ENCODE measurements at places on chromosomes 12 and 14.

DNA sequence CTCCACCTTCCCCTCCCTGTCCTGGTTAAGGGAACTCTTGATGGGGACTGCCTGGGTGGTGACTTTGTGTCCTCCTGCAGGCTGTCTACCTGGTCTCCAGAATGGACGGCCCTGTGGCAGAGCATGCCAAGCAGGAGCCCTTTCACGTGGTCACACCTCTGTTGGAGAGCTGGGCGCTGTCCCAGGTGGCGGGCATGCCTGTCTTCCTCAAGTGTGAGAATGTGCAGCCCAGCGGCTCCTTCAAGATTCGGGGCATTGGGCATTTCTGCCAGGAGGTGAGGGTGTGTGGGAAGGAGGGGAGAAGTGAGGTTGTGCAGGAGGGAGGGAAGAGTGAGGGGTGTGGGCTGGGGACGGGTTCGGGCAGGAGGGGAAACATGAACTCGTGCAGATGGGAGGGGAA lies 5.7 kb downstream of the SDSL start:
- DNase-seq, result no peak

GRCh38 chr14:44613061-44613712 lies 106.1 kb upstream of the FSCB start:
- no peak for DNase-seq

DNA sequence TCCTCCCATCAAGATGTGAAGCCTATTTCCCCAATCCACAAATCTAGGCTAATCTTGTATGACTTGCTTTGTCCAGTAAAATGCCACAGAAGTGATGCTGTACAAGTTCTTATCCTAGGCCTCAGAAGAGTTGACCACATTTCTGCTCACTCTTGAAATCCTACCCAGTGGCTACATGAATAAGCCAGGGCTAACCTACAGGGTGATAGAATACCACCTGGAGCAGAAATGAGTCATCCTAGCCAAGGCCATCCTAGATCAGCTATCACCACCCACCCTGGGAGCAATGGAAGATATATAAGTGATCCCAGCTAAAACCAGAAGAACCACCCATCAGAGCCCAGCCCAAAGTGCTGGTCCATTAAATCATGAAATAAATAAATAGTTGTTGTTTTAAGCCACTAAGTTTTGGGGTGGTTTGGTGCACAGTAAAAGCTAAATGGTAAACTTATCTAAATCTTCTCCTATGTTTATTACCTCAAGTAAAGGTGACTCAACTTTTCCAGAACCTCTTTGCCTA lies 105.1 kb downstream of the RPS29 start:
- DNase-seq, result no peak

GRCh38 chr12:88947486-88948043 lies 367.3 kb upstream of the KITLG start:
- no peak for DNase-seq

- no peak for DNase-seq
Measured at GRCh38 chr14:73743431-73743931, 29.3 kb upstream of the PNMA1 start.

- DNase-seq, result no peak
Measured at GRCh38 chr12:86230516-86231146, 25.6 kb downstream of the MGAT4C start.

DNA sequence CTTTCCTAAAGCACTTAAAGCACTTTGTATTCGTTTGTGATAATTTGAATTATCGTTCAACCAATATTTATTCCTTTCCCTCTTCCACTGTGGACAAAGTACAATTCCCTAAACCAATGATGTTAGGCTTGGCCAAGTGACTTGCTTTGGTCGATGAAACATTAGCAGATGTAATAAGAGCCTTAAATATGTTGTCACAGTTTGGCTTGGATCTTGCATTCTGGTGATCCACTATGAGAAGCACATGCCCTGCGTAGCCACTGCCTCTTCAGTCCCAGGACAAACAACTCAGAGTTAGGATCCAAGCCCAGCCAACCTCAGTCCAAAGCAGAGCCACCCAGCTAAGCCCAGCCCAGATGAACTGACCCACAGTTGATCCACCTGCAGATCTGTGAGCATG lies 8.4 kb upstream of the C12orf75 start:
- DNase-seq, result no peak

DNA sequence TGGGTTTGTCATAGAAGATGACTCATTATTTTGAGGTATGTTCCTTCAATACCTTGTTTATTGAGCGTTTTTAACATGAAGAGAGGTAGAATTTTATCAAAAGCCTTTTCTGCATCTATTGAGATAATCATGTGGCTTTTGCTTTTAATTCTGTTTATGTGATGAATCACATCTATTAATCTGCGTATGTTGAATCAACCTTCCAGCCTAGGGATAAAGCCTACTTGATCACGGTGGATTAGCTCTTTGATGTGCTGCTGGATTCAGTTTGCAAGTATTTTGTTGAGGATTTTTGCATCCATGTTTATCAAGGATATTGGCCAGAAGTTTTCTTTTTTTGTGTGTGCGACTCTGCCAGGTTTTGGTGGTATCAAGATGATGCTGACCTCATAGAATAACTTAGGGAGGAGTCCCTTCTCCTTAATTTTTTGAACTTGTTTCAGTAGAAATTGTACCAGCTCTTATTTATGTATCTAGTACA lies 602.6 kb downstream of the SNAPC1 start:
- DNase-seq, result no peak

DNA sequence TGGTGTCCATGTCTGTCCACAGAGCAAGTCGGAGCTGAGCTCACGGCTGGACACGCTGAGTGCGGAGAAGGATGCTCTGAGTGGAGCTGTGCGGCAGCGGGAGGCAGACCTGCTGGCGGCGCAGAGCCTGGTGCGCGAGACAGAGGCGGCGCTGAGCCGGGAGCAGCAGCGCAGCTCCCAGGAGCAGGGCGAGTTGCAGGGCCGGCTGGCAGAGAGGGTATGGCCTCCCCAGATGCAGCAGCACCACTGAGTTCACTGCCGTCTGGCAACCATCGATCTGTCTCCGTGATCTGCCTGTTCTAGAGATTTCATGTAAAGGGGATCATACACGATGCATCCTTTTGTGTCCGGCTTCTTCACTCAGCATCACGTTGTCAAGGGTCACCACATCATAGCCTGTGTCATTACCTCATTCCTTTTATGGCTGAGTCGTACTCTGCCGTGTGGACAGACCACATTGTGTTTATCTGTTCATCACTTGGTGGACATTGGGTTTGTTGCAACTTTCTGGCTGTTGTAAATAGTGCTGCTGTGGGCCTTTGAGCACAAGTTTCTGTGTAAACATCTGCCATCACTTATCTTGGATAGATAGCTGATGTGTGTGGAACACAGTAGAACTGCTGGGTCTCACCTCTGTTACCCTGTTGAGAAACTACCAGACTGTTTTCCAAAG lies 21.9 kb downstream of the HIP1R start:
- DNase-seq, result no peak

DNA sequence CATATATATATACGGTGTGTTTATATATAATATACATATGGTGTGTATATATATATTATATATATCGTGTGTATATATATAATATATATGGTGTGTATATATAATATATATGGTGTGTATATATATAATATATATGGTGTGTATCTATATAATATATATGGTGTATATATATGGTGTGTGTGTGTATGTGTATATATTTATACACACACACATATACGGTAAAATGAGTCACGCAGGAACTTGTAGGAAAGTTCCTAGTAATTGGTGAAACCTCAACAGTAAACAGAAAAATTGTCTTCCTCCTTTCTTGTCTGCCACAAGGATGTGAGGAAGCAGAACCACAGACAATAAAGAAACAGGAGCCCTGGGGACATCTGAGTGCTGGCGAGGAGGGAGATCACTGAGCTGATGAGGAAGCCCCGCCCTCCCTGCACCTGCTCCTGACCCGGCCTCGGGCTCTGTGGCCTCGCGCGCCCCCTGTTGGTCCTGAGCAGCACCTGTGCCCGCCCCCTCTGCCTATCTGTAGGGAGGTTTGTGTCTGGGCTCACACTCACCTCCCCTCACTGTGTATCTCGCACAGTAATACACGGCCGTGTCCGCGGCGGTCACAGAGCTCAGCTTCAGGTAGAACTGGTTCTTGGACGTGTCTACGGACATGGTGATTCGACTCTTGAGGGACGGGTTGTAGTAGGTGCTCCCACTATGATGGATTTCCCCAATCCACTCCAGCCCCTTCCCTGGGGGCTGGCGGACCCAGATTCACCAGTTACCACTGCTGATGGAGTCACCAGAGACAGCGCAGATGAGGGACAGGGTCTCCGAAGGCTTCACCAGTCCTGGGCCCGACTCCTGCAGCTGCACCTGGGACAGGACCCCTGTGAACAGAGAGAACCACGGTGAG lies 1079.4 kb downstream of the TMEM121 start:
- no peak for DNase-seq

DNA sequence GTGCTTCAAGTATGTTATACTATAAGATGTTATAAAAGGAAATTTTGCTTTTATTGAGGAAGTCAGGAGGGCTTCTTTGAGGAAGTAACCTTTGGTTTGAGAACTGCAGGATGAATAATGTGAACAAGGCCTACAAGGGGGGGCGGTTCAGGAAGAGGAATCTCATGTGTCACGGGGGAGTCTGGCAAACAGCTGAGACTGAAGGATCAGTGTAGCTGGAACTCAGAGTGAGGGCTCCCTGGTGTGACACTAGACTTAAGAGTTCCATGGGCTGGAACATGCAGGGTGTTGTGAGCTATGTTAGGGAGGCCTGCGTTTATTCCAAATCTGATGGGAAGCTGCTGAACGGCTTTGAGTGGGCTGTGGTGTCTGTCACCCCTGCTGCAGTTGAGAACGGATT lies 62.3 kb downstream of the UNC79 start:
- no peak for DNase-seq

GRCh38 chr12:6461401-6462233 lies 8.9 kb downstream of the VAMP1 start:
- no peak for DNase-seq

DNA sequence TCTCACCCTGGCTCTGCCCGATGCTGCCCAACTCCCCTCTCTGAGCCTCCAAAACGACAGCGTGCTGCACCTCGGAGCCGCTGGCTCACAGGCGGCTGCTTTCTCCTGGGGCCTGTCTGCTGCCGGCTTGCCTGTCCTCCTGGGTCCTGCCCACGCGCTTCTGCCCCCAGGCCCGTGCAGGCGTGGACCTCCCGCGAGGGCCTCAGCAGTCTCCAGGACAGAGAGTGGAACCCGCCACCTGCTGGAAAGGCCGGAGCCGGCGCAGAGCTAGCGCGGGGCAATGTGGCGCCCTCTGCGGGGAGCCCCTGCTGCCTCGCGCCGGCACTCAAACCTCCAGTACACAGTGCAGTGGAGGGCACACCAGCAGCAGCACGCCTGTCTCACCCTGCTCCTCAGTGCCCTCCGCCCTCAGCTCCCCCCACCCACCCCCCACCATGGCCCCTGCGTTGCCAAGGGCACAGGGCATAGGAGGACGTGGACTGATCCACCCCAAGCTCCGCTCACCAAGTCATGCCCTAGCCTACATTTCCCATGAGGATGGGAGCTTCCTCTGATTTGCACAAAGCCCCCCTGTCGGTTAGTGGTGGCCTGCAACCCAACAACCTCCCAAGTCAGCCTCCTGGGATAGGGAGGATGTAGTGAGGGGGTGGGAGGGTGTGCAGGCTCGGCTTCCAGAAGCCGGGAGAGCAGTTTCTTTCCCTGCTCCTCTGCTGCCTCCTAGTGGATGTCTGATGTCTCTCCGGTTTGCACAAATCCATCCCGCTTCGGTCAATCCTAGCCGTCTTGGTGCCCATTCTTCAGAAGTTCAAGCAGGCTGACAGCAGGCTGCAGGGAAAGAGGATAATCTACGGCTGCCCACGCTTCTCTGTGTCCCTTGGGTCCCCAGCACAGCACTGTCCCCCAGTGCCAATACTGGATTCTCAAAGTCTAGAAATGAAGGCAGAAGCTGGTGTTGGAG lies 25.2 kb downstream of the KRT8 start:
- peak; percentile 79 for DNase-seq

GRCh38 chr12:7557227-7557626 lies 53.6 kb upstream of the CD163 start:
- DNase-seq, result no peak

DNA sequence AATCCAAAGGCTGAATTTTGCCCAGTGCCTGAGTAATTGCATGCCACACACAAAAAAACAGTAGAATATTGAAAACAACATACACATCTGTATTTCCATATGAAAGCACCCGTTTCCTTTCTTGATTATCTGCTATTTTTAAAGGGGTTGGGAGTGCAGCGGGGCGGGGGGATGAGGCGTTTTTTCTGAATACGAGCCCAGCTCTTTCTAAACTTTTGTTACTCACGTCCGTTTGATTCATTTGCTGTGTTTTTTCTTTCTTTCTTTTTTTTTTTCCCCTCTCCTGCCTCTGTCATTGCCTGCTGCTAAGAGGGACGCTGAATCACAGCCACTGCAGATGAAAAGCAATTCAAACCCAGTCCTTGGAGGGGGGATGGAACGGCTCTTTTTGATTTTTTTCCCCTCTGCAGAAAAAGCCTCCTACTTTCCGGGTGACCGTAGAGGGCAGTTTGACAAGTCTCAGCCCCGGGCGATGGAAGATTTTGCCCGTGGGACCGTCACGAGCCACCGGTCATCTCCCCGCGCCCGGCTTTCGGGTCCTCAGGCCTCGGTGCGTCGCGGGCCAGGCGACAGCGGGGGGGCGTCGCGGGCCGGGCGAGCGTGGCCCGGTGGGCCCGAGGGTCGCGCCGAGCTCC lies 572 bp upstream of the RASSF8 start:
- DNase-seq, result peak; percentile 41

DNA sequence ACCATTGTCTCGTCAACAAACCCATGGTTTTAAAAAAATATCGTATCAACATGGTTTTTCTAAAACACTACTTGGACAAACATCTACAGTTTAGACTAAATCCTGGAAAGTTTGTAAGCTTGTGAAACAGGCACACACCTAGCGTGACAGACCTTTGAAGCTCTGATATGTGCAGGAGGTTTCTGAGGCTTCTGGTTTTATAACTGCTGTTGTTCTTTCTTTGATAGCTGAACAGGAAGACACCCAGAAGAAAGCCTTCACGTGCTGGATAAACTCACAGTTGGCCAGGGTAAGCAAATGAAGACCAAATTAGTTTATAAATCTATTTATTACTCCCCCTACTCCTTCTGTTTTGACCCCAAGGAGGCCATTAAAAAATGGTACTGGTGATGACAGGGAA lies 87.6 kb downstream of the SYNE2 start:
- DNase-seq, result no peak

Measured in ovary (tissue), 10 donors.